ENCODE measurements at places on chromosomes 2 and 18.

DNA sequence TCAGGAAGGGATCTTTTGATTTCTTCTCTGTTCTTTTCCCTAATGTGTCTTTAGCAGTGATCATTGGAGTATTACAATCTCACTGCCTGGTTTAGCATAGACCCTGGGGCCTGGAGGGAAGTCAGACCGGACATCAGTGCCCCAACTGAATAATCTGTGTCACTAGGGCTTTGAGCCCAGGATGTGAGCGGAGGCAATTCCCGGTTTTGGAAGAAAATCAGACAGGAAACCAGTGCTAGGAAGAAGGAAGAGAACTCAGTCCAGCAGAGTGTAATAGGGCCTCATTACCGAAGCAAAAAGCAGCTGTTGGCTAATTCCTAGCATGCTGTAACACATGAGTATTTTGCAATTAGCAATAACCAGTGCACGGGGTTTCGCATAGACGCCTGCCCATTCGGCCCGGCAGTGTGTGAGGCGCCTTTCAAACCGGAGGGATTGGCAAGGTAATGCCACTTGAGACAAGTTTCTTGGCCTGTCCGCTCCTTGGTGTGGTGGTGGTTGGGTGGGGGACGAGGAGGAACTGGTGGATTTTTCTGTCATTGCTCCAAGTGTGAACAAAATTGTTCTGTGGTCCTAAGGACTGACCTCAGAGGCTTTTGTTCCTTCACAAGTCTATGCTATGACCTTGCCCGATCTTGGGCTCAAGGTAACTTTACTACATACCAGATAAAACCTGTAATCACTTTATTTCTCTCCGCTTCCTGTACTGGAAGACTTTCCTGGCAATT lies 2.8 kb downstream of the FOSL2 start:
- DNase-seq = no peak

DNA sequence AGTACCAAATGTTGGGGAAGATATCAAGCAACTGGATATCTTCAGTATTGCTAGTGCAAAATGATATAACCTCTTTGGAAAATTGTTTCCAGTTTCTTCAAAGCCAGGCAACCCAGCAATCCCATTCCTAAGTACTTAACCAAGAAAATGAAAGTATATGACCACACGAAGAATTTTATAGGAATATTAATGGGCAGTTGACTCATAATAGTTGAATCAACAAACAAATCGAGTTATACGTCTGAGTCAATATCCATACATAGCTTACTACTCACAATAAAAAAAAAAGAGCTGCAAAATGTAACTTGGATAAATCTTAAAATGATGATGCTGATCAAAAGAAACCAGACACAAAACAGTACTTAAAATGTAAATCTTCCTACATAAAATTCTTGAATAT lies 810.4 kb downstream of the METTL4 start:
- DNase-seq = no peak

- no peak for DNase-seq
Measured at GRCh38 chr2:153291718-153292117, 186.8 kb downstream of the RPRM start.

DNA sequence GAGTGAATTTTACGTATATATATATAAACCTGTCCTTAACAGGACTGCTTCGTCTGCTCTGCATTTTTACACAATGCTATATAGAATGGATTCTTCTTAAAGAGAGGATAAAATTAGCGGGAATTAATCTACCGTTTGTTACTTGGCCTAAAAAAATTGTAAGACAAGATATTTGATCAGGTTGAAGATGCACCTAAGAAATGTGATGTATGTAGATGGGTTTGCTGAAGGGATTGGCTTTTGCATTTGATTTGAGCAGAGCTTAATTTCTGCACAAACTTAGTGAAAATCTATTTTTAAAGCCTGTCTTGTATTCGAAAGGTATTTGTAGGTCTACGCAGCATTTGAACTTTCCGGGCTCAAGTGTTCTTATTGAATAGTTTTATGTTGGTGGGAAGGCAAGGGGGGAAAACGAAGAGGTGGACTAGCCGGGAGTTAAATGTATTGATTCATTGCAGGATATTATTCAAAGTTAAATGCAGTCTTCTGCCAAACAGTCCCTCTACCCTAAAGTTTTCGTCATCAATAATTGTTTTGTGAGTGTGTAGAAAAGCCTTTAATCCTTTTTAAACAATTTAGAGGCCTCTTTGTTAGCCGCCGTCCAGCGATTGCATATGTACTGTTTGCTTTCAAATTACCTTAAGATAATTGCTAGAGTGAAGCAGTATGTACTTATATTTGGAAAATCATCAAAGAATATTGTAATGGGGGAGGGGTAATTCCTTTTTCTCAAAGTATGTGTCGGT lies 1.2 kb downstream of the PPP1CB start:
- peak; percentile 45 for DNase-seq

- peak; percentile 58 for DNase-seq
Measured at GRCh38 chr2:10378189-10378588, 69.9 kb downstream of the ODC1 start.

DNA sequence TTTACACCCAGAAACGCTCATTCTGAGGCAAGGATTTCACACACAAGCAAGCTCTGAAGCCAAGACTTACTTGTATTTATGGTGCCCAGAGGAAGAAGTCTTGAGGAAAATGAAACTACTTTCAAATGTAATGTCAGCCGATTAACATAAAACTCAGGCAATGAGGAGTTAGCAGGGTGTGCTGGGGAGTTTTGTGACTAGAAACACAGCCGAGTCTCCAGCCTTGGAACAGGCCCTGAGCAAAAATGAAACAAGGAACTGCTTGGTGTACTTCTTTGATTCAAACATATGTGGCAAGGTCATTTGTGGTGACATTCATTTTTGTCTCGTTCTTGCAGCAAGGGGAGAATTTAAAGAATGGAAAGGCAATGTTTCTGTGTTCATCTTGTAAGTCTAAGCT lies 4.5 kb downstream of the DYTN start:
- DNase-seq = no peak

DNA sequence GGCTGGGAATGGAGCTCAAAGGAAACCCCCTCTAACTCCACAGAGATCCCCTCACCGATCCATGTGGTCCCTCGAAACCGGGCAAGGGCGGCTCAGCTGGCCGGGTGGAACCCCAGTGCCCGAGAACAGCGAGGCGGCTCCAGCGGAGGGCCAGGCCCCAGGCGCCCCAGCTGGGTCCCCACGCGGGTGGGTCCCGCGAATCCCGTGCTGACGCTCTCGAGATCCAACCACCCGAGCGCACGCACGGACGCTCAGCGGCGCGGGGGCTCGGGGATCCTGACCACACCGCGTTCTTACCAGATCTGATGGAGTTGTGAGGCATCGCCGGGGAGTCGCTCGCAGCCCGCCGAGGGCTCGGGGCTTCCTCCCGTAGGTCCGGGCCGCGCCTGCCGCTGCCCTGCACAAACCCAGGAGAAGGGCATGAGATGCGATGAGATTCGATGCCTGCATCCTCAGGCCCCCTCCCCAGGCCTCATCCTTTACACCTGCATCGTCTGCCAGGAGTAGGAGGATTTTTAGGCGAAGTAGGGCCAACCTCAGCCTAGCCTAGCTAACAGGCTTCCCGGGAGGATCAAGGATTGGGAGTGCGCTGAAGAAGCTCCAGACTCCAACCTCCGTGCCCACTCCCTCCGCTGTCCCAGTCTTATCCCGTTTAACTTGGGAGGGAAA lies 514 bp downstream of the PAX8 start:
- no peak for DNase-seq

GRCh38 chr18:50061876-50062517 lies 132.9 kb downstream of the MYO5B start:
- no peak for DNase-seq

DNA sequence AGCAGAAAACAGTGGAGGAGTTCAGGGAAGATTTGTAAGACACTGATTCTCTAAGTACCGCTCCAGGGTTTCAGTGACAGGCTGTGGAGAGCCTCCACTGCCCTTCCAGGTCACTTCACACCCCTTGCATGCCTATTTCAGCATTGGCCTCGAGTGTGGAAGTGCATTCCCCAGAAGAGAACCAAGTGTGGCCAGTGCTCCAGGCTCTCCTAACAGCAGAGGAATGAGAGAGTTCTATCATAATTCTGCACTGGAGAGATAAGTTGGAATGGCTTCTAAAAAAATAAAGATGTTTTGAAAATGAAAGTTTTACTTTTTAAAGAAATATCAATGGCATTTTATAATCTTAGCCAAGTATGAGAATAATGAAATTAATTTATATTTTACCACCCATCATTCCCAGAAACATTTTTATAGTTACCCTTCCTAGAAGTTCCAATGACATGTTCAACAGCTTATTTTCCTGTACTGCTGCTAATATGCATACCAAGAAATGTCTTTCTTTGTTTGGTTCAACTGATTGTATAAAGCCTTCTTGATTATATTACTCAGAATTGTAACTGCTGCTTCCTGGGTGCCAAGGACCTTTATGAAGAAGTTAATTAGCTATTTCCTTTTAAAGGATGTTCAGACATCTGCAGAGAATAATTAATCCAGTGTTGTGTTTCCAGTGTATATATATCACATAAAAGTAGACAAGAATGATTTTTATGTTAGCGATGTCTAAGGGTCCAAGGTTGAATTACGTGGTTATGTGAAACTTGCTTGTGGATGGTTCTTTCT lies 61.0 kb upstream of the SERPINE2 start:
- DNase-seq = no peak

GRCh38 chr2:119315241-119315925 lies 51.3 kb downstream of the C2orf76 start:
- no peak for DNase-seq

GRCh38 chr18:9823805-9824473 lies 61.8 kb upstream of the TXNDC2 start:
- no peak for DNase-seq

DNA sequence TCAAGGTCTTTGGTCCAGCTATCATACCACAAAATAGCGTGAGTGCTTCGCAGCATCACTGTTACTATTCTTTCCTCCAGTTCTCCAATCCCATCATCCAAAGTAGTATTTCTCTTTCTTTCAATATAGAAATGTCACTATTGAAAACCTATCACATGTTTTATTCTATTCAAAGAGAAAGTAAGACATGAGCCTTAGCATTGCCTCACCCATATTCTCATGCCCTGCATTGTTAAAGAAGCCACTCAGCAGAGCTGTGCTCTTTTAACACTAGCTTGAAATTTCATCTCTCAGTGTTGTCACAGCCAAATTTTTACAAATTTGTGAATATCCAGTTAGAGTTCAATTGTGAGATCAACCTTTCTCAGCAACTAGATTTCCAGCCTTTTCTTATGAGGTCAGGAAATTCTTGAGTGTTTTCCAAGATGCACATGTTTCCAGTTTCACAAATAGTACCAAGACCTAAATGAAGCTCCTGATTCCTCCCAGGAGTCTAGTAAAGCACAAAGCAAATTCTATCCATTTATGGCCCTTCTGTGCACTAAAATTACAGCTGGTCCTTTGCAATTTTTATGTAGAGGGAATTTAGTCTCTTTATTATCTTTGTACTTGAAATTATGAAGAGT lies 343.7 kb downstream of the SPAG16 start:
- no peak for DNase-seq

- DNase-seq = no peak
Measured at GRCh38 chr2:16140771-16141640, 200.7 kb downstream of the MYCN start.

DNA sequence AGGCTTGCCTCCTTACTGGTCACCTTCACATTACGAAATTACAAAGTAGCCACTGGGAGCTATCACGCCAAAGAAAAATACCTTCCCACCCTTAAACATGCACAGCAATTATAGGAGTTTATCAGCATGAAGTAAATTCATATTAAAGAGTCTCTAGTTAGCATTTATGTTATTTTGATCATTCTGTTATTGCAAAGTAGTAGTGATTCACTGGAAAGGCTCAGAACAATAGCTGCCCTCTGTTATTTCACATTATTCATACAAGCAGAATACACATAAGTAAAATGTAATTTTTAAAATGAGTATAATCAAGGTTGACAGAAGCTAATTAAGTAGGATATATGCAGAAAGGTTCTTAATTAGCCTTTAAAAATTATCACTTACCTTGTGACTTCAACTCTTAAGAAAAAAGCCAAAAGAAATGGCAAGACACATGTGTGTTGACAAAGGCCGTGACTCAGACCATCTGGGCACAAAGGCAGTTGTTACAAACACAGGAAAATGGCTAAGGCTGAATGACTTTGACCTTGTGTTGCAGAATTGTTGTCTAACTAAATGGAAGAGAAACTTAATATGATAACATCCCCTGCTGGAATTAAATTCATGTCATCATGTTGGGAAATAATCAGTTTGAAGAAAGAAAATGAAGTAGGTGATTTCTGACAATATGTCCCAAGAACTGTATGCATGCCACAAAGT lies 108.3 kb downstream of the ARL6IP6 start:
- DNase-seq = no peak

DNA sequence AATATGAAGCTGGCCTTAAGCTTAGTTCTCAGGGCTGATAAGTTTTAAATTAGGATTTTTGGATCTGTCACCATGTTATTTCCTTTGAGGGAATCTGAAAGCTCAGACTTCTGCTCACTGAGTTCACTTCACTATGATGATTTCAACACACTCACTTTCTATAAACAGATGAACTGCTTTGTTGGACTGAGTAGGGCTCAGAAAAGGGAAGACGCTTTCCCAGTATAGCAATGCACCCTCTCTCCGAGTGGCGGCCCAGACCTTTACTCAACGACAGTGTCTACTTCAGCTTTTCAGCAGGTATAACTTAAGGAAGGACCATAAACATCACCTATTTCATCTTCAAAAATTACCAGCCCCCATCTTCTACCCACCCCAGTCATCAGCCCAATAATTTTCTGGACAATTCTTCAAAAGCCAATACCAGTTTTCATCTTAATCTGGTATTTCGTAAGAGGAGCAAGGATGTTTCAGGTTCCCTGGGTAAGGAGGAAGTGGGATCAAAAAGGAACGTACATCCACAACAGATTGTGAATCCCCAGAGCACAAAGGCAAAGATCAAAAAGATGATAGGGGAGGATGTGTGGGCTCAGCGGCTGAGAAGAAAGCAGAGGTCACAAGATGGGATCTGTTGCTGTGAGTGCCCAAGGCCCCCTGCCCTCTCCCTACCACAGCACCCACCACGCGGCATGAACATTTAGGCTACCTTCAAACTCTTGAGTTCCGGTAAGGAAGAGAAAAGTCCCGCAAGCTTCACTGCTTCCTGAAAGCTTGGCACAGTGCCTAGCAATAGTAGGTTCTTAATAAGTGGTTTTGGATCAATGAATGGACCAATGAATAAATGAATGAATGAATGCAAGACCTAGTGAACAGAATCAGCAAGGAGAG lies 41.9 kb downstream of the LPIN2 start:
- peak; percentile 72 for DNase-seq

- DNase-seq = peak; percentile 59
Measured at GRCh38 chr2:64586883-64587481, 62.9 kb downstream of the AFTPH start.

GRCh38 chr18:35683021-35683420 lies 101.5 kb downstream of the GALNT1 start:
- DNase-seq = no peak
